Erythroblast (primary cell): ENCODE measurements at places on chromosomes 7 and 10.

- peak; percentile 71 for DNase-seq
These were observed 6.9 kb upstream of the CYP2E1 start for GRCh38 chr10:133520193-133520738.

DNA sequence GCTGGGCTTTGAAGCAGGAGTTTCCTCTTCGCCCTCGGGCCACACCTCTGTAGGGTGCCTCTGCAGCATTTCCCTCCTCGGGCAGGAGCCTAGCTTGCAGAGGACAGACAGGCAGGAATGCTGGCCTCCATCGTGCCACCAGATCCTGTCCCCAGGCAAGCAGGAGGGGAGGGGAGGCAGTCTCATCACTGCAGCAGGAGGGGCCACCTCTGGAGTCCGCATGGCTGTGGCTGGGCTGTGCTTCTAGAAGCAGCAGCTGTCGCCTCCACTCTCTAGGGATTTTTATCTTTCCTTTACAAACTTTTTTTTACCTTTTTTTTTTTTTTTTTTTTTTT, 181.4 kb downstream of the CUX1 start:
- DNase-seq = no peak

GRCh38 chr7:155371884-155372781, 74.5 kb downstream of the INSIG1 start:
- peak; percentile 58 for DNase-seq

- no peak for DNase-seq
These were observed 280.1 kb upstream of the MBL2 start for GRCh38 chr10:53052521-53053164.
